ENCODE measurements at places on chromosomes 6 and 20.
A peak's percentile ranks its signal among the peaks of the same experiment; 100 is the strongest.

DNA sequence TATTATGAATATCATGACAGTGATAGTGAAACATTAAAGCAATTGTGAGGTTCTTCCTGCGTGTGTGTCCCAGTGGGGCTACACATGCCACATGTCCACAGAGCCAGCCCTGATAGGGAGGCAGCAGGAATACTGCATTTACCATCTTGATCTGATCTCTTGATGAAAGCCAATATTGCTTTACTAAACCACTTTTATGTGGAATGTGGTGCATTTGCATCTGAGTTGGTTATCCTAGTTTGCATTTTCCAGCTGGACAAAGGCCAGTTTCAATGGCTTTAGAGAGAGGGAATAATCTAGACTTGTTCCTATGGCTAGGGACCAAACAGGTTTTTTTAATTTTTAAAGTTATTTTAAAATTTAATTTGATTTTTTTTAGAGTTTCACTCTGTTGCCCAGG is 216.3 kb upstream of the FERMT1 start:
- no peak for DNase-seq

GRCh38 chr6:42217519-42218367 is at the start of gene MRPS10:
Gene MRPS10, minus strand, starts transcription at chr6:42217861. Its CDS starts 12 bp downstream, at chr6:42217849.
- peak; percentile 87 for DNase-seq

DNA sequence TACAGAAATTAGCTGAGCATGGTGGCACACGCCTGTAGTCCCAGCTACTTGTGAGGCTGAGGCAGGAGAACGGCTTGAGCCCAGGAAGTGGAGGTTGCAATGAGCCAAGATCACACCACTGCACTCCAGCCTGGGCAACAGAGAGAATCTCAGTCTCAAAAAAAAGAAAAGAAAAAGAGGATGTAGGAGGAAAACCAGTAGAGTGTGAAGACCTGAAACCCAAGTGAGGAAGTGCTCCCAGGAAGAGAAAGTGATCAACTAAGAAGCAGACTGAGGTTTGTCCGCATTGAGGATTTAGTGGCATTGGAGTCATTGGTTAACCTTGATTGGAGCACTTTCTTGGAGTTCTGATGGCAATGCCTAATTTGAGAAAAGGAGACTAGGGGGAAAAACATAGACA is 20.6 kb upstream of the TASP1 start:
- no peak for DNase-seq

GRCh38 chr20:43667341-43668132 is 623 bp downstream of the MYBL2 start:
- no peak for DNase-seq

DNA sequence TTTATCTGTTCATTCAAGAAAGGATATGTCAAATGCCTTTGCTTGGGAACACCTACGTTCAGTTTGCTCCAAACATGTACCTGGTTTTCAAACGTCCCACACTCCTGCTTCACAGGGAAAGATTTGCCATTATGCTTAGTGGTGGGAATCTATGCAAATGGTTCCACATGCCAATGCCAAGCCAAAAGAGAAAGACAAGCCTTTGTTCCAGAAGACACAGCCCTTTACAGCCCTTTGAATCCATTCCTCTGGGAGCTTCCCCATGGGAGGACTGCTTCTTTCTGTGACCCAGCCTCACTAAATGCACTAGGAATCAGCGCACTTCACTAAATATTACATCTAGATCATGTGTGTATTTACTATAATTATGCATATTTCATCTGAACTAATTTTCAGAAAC is 619.5 kb downstream of the PRKN start:
- DNase-seq, result no peak

GRCh38 chr6:142856624-142857232 is 88.2 kb downstream of the HIVEP2 start:
- no peak for DNase-seq

GRCh38 chr20:19008497-19008896 is 194.9 kb downstream of the SCP2D1 start:
- no peak for DNase-seq

GRCh38 chr6:54390362-54390761 is 82.1 kb downstream of the TINAG start:
- DNase-seq, result no peak

GRCh38 chr6:165881806-165882205 is 218.8 kb upstream of the PDE10A start:
- DNase-seq, result no peak

DNA sequence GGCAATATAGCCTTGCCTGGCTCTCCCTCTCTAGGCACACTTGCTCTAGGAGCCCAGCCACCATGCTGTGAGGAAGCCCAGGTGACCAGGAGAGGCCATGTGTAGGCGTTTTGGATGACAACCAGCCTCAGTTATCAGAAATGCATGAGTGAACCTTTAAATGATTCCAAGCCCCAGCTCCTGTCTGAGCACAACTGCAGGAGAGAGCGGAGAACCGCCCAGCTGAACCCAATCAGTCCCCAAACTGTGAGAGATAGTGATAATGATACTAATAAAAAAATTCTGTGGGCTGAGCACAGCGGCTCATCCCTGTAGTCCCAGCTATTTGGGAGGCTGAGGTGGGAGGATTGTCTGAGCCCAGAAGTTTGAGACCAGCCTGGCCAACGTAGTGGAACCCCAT is 83.8 kb upstream of the TOX2 start:
- DNase-seq, result no peak

GRCh38 chr20:36989797-36990196 is 38.3 kb upstream of the SAMHD1 start:
- no peak for DNase-seq

- DNase-seq, result no peak
Measured at GRCh38 chr6:147009358-147009757, 194.9 kb upstream of the STXBP5 start.

GRCh38 chr6:163148451-163149278 is 265.9 kb upstream of the QKI start:
- DNase-seq, result no peak

DNA sequence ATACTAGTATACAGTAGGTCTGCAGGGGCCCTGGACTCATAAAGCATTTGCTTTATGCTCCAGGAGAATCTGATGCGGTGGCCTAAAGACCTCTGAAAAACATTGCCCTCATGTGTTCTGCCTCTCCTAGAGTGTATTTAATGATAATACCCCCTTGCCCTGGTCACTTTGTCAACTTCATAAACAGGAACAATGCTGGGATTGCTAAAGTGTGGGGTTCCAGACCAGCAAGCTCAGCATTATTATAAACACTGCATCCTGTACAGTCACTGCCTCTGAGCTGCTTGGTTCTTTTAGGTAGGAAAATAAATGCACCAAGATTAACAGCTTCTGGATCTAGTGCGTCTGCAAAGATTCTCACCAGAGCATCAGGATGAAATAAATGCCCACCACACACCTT is 12.2 kb downstream of the TREM1 start:
- DNase-seq, result no peak

DNA sequence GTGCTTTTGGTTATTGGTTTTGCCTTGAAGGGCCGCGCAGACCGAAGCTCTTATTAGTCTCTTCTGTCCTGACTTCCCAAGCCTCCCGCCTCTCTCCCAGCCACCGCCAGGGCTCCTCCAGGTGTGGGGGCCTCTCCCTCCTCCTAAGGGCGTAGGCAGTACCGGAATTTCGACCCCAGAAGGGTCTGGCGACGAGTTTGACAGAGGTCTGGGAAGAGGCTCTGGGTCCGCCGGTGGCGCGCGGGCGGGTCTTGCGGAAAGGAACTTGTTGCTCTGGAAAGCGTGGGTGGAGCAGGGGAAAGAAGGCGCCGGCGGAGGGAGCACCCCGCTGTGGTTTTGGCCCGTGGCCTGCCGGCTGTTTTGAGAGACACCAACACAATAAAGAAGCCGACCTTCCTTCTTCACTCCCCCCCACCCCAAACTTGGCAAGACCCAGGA is 1.8 kb downstream of the PCSK2 start:
- DNase-seq, result no peak

DNA sequence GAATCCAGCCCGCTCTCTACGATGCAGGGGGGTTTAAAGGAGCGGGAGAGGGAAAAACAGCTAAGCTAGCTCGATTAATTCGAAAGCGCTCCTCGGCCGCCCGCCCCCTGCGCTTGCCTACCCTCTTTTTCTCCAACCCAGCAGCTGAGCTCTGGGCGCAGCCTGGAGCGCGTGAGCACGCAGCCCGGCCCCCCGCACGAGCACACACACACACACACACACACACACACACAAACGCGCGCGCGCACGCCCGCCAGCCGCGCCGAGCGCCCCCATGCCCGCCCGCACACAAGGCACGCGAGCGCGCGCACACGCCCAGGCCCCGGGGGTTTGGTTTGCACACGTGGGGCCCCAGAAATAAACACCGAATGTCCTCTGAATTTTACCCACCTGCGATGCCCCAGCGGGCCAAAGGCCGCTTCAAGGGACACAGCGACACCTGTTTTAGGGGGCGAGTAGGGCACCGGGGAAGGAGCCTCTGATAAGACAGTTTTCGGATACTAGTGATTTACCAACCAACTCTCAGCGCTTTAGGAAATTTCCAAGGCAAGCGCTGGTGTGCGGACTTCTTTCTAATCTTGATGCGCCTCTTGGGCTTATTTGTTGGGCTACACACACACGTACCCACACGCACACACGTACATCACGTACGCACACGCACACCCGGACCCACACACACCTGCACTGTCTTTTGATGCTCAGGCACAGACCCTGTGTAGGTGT is 802 bp upstream of the NRN1 start:
- DNase-seq, result no peak

- no peak for DNase-seq
Measured at GRCh38 chr20:33859157-33859695, 48.1 kb downstream of the CHMP4B start.

GRCh38 chr20:63042448-63043071 is 35.8 kb upstream of the BHLHE23 start:
- no peak for DNase-seq

GRCh38 chr20:47559141-47559540 is 57.5 kb downstream of the NCOA3 start:
- DNase-seq, result peak; percentile 43

- no peak for DNase-seq
Measured at GRCh38 chr6:18211338-18211737, 53.0 kb downstream of the DEK start.

DNA sequence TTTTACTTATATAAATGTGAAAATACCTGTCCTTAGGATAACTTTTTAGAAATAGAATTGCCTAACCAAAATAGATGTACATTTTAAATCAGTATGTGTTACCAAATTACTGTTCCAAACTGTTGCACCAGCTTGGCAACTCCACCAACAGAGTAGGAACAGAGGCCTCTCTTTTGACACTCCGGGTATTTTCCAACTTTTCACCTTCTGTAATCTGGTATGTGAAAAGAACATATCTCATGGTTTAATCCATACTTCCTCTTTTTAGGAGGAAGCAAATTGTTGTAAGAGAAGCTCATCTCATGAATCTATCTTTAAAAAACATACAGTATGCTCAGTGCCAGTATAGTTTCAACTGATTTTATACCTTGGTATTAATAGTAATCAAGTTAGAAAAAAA is 24.9 kb downstream of the RNF144B start:
- no peak for DNase-seq

- DNase-seq, result no peak
Measured at GRCh38 chr6:16496991-16497801, 258.8 kb downstream of the GMPR start.

DNA sequence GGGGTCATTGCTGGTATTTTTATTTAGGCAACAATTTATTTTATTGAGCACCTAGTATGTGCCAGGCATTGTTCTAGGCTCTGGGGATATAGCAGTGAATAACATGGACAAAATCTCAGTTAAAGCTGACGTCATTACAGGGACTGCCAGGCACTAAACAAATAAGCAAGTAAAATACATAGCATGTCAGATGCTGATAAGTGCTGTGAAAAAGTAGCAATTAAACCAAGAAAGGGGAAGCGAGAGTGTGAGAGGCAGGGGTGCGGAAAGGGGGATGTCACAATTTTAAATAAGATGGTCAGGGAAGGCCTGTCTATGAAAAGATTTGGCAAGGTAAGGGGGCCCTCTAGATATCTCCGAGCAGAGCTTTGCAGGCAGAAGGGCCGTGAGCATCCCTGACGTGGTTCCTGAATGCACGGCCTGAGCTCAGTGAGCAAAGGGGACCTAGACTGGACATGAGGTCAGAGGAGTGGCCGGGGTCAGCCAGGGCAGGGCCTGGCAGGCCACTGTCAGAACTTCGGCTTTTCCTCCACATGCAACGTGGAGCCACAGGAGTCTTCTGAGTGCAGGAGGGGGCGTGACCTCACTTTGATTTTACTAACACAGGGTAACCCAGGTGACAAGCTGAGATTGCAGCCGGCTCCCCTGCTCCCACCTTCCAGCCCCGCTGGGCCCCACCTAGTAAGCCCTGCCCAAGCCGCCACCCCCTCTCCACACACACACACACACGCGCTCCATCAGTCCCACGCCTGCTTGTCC is 24.2 kb upstream of the SIRPA start:
- DNase-seq, result no peak

- no peak for DNase-seq
Measured at GRCh38 chr6:47567586-47567985, 90.0 kb downstream of the CD2AP start.

DNA sequence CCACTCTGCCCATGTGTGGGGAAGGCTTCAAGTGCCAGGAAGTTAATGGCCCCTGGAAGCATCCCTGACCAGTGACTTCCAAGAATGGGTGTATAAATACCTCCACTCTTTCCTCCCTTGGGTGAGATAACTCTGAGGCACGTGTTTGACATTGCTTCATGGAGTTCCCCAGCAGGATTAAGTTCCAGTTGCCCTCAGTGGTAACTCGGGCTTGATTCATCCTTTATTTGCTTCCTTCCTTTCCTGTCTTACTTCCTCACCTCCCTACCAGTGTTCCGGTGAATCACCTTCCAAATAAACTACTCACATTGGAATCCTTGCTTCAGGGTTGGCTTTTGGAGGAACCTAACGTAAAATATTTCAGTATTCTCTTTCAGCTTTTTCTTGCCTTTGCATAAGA is 84.6 kb upstream of the JAG1 start:
- DNase-seq, result no peak

GRCh38 chr6:88882536-88882935 is 80.9 kb downstream of the RNGTT start:
- no peak for DNase-seq

DNA sequence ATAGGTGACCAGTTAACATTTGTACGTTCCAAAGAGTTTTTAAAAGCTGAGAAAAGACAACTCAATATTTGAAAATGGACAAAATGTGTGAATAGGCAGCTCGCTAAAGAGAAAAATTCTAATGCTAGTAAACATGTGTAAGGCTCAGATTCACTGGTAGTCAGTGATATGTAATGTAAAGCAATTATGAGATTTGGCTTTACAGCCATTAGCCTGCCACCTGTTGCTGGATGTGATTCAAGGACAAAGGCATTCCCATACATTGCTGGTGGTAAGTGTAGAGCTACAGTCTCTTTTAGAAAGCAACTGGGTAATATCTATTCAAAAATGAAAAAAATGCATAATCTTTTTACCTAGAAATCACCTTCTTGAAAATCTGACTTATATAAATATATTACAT is 114.3 kb downstream of the COL19A1 start:
- no peak for DNase-seq

GRCh38 chr20:6831461-6831860 is 64.0 kb downstream of the BMP2 start:
- no peak for DNase-seq

GRCh38 chr6:11773013-11773412 is 5.6 kb downstream of the ADTRP start:
- no peak for DNase-seq

GRCh38 chr20:29443819-29444218 is 1813.6 kb upstream of the DEFB115 start:
- no peak for DNase-seq
